Bronchus fibroblast of lung (primary cell): ENCODE measurements at places on chromosomes 16 and 17. TPM values are rescaled to one million over a fixed set of nuclear protein-coding genes. Genes with fewer than 3 reads are reported as not detected.

The USP6 gene
- total RNA-seq, result 0.15 and 0.17 TPM in 2 replicates

The TVP23B gene
- total RNA-seq, result 16.2 and 21.9 TPM in 2 replicates

The SULT1A4 gene
- 2.2 and 2.4 TPM in 2 replicates for total RNA-seq

The ABCA9 gene
- under 0.01 TPM in 1 of 2 replicates, not detected in the other for total RNA-seq

The NAGS gene
- 14.7 and 16.6 TPM in 2 replicates for total RNA-seq

The C17orf113 gene
- total RNA-seq, result 0.17 and 0.30 TPM in 2 replicates

The MT1E gene
- total RNA-seq, result 213 TPM in 2 replicates

The ERN2 gene
- 0.45 TPM in 1 of 2 replicates, not detected in the other for total RNA-seq

The PTGES3L gene
- 0.15 and 0.50 TPM in 2 replicates for total RNA-seq

The NOTUM gene
- not detected in 2 replicates for total RNA-seq

The ALOX12 gene
- under 0.01 and 0.50 TPM in 2 replicates for total RNA-seq

The TPSB2 gene
- not detected in 2 replicates for total RNA-seq

The PMFBP1 gene
- total RNA-seq, result 0.17 and 0.45 TPM in 2 replicates

The KRT27 gene
- total RNA-seq, result not detected in 2 replicates

The GP1BA gene
- not detected in 2 replicates for total RNA-seq
